ENCODE measurements at places on chromosomes 4 and X. TPM values are rescaled to one million over a fixed set of nuclear protein-coding genes. Genes with fewer than 3 reads are reported as not detected.

The MAOB gene
- 13.0 TPM for polyA plus RNA-seq

The XK gene
- polyA plus RNA-seq = 1.5 TPM

The EXOSC9 gene
- polyA plus RNA-seq = 28.5 TPM

The TEX13C gene
- polyA plus RNA-seq = not detected

The ZIC3 gene
- not detected for polyA plus RNA-seq

The GATA1 gene
- not detected for polyA plus RNA-seq

GRCh38 chrX:30483996-30484395, 93.6 kb downstream of the TASL start:
- DNase-seq = no peak

GRCh38 chr4:152079543-152080293, 318.9 kb upstream of the GATB start:
- no peak for DNase-seq

- no peak for DNase-seq
These were observed 40.7 kb upstream of the ANK2 start for GRCh38 chr4:113008716-113009115.

- no peak for DNase-seq
These were observed 544.8 kb upstream of the ADGRL3 start for GRCh38 chr4:60655356-60655755.

DNA sequence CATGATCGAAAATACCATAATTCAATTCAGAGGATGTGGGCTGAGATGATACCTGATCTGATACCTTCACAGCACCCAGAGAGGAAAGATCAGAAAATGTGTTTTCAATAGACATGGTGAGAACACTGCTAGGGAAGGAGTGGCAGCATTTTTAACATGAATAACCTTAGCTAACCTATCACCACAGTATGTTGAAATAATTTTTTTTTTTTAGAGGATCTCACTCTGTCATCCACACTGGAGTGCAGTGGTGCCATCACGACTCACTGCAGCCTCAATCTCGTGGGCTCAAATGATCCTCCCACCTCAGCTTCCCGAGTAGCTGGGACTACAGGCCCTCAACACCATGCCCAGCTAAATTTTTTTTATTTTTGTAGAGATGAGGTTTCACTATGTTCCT, 90.5 kb upstream of the RAPGEF2 start:
- DNase-seq = no peak

- DNase-seq = no peak
These were observed 826.2 kb upstream of the TENM3 start for GRCh38 chr4:181416966-181417365.

DNA sequence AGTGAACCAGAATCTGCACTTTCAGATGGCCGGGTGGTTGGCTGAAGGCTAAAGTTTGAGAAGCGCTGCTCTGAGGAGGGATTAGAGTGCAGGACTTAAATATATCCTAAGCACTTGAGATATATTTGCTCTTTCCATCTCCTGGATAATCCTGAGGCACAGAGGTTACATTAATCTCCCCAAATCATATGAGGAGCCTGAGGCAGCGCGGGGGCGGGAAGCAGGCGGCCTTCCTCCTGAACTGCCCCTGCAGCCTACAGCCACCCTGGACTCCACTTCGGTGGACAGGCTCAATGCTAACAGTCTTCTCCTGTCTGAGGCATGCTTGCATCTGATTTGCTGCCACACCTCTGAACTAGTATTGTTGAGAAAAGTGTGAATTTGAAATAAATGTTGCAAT, 72.5 kb downstream of the AFAP1 start:
- no peak for DNase-seq

GRCh38 chr4:176288020-176288419, 19.0 kb upstream of the ASB5 start:
- no peak for DNase-seq

DNA sequence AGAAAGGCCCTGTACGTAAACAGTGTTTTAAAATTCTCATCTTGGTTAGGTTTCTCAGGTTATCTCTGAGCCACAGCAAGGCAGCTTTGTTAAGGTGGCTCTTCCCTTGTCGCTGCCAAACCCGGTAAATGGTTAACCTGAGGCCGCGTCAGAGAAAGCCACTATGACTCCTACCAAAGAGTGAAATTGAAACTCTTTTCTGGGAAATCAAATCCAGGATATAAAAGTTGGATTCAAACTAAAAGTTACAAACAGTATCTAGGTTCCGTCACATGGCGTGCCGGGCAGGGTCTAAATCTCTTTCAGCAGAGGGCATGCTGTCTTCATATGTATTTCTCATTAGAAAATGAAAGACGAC, 433 bp downstream of the MMAA start:
- peak; percentile 56 for DNase-seq

DNA sequence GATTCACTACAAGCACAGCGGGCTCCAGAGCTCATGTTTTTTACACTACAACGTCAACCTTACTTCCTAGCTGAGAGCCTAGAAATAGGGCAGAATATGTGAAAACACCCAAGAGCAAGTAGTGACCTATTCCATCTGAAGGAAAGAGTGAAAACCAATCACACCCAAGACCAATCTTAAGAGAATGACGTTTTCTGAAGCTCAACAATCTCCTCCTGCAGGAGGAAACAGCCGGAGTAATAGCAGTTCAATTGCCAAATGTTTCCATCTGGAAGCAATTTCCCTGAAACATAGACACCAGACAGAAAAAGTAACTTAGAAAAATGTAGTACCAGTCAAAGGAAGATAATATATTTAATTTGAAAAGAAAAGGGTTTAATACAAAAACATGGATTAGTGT, 142.4 kb downstream of the ANXA5 start:
- DNase-seq = no peak

GRCh38 chr4:105748222-105748621, 39.6 kb downstream of the GSTCD start:
- no peak for DNase-seq

DNA sequence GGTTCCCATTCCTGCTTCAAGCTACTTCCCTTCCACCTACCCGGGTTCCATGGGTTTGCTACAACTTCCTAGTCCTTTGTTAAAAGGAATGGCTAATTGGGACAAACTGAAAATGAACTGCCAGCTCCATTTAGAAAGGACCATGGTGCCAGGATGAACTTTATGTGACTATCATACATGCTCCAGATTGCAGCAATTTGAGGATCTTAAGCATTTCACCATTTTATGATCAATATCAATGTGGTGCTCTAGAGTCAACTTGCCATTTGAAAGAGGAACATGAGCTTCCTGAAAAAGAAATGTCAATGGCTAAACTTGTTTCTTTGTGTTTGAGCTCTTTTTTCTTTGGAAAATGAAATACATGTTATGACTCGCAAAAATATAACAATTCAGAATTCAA, 92.7 kb upstream of the IL15 start:
- no peak for DNase-seq
